ENCODE measurements at places on chromosomes 4 and X. TPM values are rescaled to one million over a fixed set of nuclear protein-coding genes. Genes with fewer than 3 reads are reported as not detected.

Gene TMPRSS11D
- 6.6 TPM for total RNA-seq

Gene PNMA6A
- 2.1 TPM for total RNA-seq

Gene DAPP1
- total RNA-seq: 10.5 TPM

Gene MAGEA10
- total RNA-seq: not detected

Gene CLDN34
- total RNA-seq: not detected

Gene SMIM43
- total RNA-seq: 4.1 TPM

Gene AKAP14
- total RNA-seq: 0.41 TPM

Gene GLRA3
- total RNA-seq: not detected

Gene CENPVL2
- total RNA-seq: not detected

Gene CNOT6L
- 49.4 TPM for total RNA-seq

Gene FGF5
- total RNA-seq: not detected

Gene GPR143
- total RNA-seq: not detected

Gene MTMR8
- total RNA-seq: 3.5 TPM

Gene H2BW2
- total RNA-seq: not detected

Gene SLC6A14
- 3.2 TPM for total RNA-seq

Gene PPP2R2C
- 8.8 TPM for total RNA-seq

Gene LIMCH1
- 177 TPM for total RNA-seq

Gene UCP1
- not detected for total RNA-seq

Gene IL2RG
- total RNA-seq: 4.3 TPM

Gene SLC9B1
- 2.7 TPM for total RNA-seq

Gene IBSP
- not detected for total RNA-seq

Gene FRAS1
- total RNA-seq: 46.9 TPM

Gene PHEX
- 0.31 TPM for total RNA-seq

Gene BST1
- 4.7 TPM for total RNA-seq

Gene CCSER1
- total RNA-seq: 19.9 TPM

Gene TMEM144
- 9.1 TPM for total RNA-seq

Gene RHOXF2
- not detected for total RNA-seq

Gene BEX5
- total RNA-seq: 0.92 TPM

Gene PLXNB3
- 6.8 TPM for total RNA-seq

Gene FRMD7
- total RNA-seq: 0.82 TPM

Gene RPS6KA6
- 10.3 TPM for total RNA-seq

Gene FAM184B
- total RNA-seq: 8.0 TPM

Gene VCX2
- not detected for total RNA-seq

Gene GPM6B
- 38.9 TPM for total RNA-seq

Gene TCP11X2
- not detected for total RNA-seq

Gene USP9X
- 198 TPM for total RNA-seq

Gene UGT2B17
- total RNA-seq: not detected

Gene ABCG2
- total RNA-seq: 6.9 TPM
